ENCODE measurements at places on chromosomes 13 and 19. TPM values are rescaled to one million over a fixed set of nuclear protein-coding genes. Genes with fewer than 3 reads are reported as not detected.

GRCh38 chr13:92640936-92641335, 585.7 kb upstream of the GPC6 start:
- no peak for DNase-seq
- no peaks in the 10 kb centered on the region for H3K36me3 ChIP-seq
- no peaks in the 10 kb centered on the region for H3K4me1 ChIP-seq
- H3K4me3 ChIP-seq, result no peak overlapping the region

DNA sequence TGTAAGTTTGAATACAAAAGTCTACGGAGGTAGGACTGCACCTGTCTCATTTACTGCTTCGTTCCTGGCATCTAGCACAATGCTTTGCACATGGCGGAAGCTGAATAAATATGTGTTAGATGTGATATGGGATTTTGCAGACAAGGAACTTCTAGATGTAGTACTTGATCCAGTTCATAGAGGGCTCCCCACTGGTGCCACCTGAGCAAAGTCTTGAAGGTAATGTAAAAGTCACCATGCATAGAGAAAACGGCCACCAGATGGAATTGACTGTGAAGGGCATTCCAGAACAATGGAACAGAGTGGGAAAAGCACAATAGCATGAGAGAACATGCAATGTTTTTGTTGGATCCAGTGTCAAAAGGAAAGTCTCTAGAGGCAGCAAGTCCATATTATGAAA, 209.3 kb downstream of the HS6ST3 start:
- H3K36me3 ChIP-seq, result no peaks in the 10 kb centered on the region
- H3K4me3 ChIP-seq, result no peak overlapping the region
- H3K27ac ChIP-seq, result no peak overlapping the region
- no peaks in the 10 kb centered on the region for H3K27me3 ChIP-seq

GRCh38 chr13:91045351-91046034, 302.0 kb upstream of the MIR17HG start:
- H3K4me3 ChIP-seq, result no peak overlapping the region
- no peak overlapping the region for H3K27ac ChIP-seq
- no peaks in the 10 kb centered on the region for H3K4me1 ChIP-seq
- no peaks in the 10 kb centered on the region for H3K36me3 ChIP-seq
- H3K27me3 ChIP-seq, result no peaks in the 10 kb centered on the region

- H3K27me3 ChIP-seq, result peaks cover 55% of the 10 kb centered on the region
- peak; percentile 44 for DNase-seq
- no peak overlapping the region for H3K4me3 ChIP-seq
- peaks cover 17% of the 10 kb centered on the region for H3K4me1 ChIP-seq
- no peak overlapping the region for H3K27ac ChIP-seq
Observed at GRCh38 chr13:110925023-110925612, 10.2 kb upstream of the ANKRD10 start.

DNA sequence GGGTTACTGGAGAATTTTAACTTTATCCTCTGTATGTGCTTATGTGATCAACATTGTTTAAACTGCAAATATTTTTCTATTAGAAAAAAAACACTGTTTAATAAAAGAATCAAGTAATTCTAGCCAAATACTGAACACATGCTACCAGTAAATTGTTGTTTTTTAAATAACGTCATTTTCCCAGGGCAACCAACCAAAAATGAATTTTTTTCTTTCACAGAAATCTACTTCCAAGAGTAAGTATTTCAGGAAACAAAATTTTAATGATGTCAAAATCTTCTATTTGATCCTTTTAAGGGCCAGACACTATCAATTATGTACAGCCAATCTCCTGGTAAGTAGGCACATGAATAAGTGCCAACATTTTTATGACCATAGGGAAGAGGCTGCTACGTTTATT, 57.1 kb downstream of the TUBGCP3 start:
- no peaks in the 10 kb centered on the region for H3K36me3 ChIP-seq
- peaks cover 10% of the 10 kb centered on the region for H3K4me1 ChIP-seq
- H3K27ac ChIP-seq, result no peak overlapping the region
- H3K27me3 ChIP-seq, result no peaks in the 10 kb centered on the region
- no peak for DNase-seq

DNA sequence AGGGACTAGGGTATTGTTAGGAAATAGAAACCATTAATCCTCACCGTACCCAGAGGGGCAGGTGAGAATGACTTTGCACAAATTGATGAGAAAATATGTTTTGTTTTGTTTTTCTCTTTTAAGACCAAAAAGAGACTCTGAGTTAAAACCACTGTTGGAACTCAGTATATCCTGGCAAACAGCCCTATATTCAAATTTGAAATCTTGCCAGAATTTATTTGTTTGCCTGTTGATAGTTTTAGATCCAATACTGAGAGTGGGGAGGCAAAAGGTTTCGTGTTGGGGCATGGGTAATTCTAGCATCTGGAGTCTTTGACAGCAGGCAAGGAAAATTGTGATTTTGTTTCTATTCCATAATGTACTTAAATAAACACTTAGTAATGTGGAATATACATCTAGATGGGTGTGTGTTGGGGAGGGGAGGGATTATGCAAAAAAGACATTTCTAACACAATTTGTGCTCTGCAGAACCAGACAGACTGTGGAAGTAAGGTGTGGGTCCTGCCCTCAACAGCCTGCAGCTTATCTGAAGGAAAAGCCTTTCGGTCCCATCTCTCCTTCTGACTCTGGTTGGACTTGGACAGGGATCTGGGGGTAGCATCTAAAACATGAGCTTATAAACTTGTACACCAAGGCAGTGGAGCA, 190.7 kb downstream of the OXGR1 start:
- H3K4me3 ChIP-seq, result no peak overlapping the region
- no peaks in the 10 kb centered on the region for H3K27me3 ChIP-seq
- DNase-seq, result no peak
- no peaks in the 10 kb centered on the region for H3K4me1 ChIP-seq

GRCh38 chr19:30932854-30933253, 416.4 kb downstream of the TSHZ3 start:
- H3K36me3 ChIP-seq, result no peaks in the 10 kb centered on the region
- H3K27ac ChIP-seq, result no peak overlapping the region
- H3K27me3 ChIP-seq, result no peaks in the 10 kb centered on the region
- H3K4me3 ChIP-seq, result no peak overlapping the region
- no peak for DNase-seq
- no peaks in the 10 kb centered on the region for H3K4me1 ChIP-seq

DNA sequence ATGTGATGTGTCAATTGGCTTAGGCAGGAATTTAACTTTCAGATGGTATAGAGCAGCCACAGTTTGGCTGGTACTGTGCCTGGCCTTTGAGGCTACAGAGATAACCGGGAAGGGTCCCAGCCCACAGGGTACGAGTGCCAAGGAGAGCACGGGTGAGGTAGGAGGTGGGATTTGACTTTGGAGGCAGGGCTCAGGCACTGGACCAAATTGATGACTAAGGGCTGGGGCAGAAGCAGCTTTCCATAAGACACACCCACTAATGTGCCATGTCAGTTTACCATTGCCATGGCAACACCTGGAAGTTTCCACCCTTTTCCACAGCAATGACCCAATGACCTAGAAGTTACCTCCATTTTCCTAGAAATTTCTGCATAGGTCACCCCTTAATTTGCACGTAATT, 466.2 kb downstream of the TSHZ3 start:
- DNase-seq, result no peak
- H3K27me3 ChIP-seq, result peaks cover 3% of the 10 kb centered on the region
- no peaks in the 10 kb centered on the region for H3K36me3 ChIP-seq
- H3K4me1 ChIP-seq, result no peaks in the 10 kb centered on the region
- H3K4me3 ChIP-seq, result no peak overlapping the region

GRCh38 chr19:40335855-40336600, 12.2 kb downstream of the C19orf47 start:
- DNase-seq, result no peak
- H3K27ac ChIP-seq, result no peak overlapping the region
- H3K4me1 ChIP-seq, result no peaks in the 10 kb centered on the region

DNA sequence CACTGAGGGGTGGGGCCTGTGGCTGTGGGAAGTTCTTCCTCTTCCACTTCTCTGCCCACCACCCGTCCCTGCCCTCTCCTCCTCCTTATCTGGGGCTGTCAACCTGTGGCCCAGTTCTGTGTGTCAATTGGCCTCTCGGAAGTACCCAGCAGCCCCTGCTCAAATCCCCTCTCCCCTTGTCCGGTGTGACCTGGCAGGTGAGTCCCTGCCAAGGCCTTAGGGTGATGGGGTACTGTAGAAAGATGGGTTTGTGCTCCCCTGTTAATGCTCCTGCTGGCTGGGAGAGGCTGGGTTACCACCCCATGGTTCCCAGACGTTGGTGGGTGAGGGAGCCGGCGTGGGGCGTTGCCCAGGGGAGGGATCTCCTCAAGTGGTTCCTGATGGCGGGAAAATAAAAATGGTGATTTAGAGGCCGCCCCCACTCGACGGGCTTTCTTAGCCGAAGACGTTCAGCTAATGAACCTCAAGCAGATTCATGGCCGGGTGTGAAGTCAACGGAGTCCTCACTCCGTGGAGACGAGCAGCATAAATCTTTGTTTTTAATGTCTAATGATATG, 141.2 kb downstream of the URI1 start:
- H3K27me3 ChIP-seq, result peaks cover 3% of the 10 kb centered on the region
- H3K27ac ChIP-seq, result no peak overlapping the region
- H3K4me3 ChIP-seq, result no peak overlapping the region
- no peaks in the 10 kb centered on the region for H3K36me3 ChIP-seq
- DNase-seq, result no peak

DNA sequence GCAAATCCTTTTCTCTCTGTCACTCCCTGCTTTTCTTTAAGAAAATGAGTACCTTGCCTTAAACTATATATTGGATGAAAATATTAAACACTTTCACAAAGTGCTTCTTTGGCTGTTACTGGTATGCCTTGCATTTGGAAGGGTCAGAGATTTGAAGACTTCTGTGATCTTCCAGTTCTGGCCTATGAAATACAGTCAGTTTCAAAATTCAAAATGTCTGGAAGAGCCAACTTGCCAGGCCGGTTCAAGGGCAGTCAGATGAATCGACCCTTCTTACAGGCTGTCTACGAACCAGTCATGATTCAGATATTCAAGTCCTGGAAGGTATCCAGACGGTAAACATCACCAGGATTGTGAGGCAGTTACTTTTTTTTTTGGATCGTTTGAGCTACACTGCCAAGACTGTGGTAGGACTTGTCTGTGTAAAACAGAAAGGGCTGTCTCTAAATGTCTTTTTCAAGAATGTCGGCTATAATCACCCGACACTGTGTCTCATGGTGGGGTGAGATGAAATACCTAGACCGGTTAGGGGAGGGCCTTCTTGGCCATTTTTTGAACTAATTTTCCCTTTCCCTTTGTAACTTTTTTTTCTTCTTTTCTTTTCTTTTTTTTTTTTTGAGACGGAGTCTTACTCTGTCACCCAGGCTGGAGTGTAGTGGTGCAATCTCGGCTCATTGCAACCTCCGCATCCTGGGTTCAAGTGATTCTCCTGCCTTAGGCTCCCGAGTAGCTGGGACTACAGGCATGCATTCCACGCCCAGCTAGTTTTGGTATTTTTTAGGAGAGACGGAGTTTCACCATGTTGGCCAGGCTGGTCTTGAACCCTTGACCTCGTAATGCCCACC, 11.2 kb downstream of the ACTN4 start:
- no peak overlapping the region for H3K27ac ChIP-seq
- H3K27me3 ChIP-seq, result peaks cover 4% of the 10 kb centered on the region
- no peak for DNase-seq
- peaks cover 35% of the 10 kb centered on the region for H3K36me3 ChIP-seq
- H3K4me3 ChIP-seq, result no peak overlapping the region

- DNase-seq, result no peak
- H3K4me3 ChIP-seq, result no peak overlapping the region
- H3K27me3 ChIP-seq, result peaks cover 7% of the 10 kb centered on the region
- H3K4me1 ChIP-seq, result no peaks in the 10 kb centered on the region
- no peaks in the 10 kb centered on the region for H3K36me3 ChIP-seq
Observed at GRCh38 chr19:8922591-8922990, 87.6 kb downstream of the MUC16 start.

DNA sequence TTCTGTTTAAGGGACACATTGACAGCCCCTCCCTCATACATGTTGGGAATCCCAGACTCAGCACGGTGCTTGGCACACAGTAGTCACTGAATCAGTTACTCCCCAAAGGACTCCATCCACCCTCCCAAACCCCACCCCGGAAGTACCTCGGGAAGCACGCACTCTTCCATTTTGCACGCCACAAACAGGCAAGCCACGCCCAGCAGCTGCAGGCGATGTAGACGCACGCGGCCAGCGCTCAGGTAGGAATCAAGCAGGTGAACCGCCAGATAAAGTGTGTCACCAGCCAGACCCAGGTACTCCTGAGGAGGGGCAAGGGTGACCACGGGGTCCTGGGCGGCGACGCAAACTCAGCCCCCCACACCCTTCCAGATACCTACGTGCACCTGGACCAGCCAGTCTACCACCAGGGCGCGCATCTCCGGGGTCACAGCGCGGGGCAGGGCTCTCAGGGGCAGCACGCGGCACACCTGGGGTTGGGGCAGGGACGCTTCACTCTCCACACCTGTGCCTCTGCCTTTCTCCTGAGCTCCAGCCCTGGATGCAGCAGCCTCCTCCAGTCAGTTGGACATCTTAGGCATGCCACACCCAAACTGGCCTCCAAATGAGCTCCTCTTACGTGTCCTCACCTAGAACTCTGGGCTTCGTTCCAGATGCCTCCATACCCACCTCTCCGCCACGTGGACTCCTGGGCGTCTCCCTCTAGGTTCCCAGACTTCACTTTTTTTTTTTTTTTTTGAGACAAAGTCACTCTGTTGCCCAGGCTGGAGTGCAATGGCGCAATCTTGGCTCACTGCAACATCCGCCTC, 1.9 kb downstream of the CCNP start:
- peaks cover 2% of the 10 kb centered on the region for H3K36me3 ChIP-seq
- H3K4me3 ChIP-seq, result no peak overlapping the region
- H3K4me1 ChIP-seq, result peaks cover 24% of the 10 kb centered on the region
- H3K27ac ChIP-seq, result no peak overlapping the region
- DNase-seq, result no peak

DNA sequence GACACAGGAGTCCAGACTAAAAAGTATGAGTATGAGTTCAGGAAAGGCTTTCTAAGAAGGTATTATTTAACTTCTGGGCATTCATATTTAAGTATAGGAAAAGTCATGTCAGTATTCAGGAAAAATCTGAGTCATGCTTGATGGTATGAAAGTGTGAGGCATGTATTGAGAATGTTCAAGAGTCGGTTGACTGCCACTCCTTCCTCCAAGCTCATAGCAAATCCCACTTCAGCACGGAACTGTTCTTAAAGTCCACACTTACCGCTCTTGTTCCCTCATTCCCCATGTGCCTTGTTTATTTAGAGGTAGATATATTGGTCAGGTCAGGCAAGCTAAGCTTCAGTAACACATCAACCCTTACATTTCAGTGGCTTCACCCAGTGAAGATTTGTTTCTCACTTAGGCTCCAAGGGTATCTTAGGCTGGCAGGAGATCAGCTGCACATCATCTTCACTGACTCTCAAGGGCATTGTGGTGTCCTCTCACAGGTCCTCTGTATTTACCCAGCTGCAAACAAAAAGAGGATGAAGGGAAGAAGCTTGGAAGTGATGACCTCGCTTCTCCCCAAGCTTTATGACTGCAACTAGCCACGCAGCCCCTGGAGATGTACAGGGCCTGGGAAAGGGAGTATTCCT, 1189.2 kb downstream of the EFNB2 start:
- H3K27ac ChIP-seq, result no peak overlapping the region
- DNase-seq, result no peak
- H3K4me3 ChIP-seq, result no peak overlapping the region
- no peaks in the 10 kb centered on the region for H3K36me3 ChIP-seq
- peaks cover 3% of the 10 kb centered on the region for H3K4me1 ChIP-seq

- no peak for DNase-seq
- H3K36me3 ChIP-seq, result no peaks in the 10 kb centered on the region
- no peaks in the 10 kb centered on the region for H3K4me1 ChIP-seq
- no peak overlapping the region for H3K4me3 ChIP-seq
- no peaks in the 10 kb centered on the region for H3K27me3 ChIP-seq
- no peak overlapping the region for H3K27ac ChIP-seq
Observed at GRCh38 chr19:558770-559439, 13.5 kb upstream of the BSG start.

ATP5F1D gene
- 186 TPM for total RNA-seq

CEACAM4 gene
- total RNA-seq, result not detected

PIBF1 gene
- total RNA-seq, result 26.2 TPM

ZNF433 gene
- 1.5 TPM for total RNA-seq

CCNA1 gene
- not detected for total RNA-seq

VN1R2 gene
- total RNA-seq, result not detected

Measured in activated CD8-positive, alpha-beta T cell treated with anti-CD3 and anti-CD28 coated beads for 36 hours (primary cell).